ENCODE measurements at places on chromosomes 4 and X.

DNA sequence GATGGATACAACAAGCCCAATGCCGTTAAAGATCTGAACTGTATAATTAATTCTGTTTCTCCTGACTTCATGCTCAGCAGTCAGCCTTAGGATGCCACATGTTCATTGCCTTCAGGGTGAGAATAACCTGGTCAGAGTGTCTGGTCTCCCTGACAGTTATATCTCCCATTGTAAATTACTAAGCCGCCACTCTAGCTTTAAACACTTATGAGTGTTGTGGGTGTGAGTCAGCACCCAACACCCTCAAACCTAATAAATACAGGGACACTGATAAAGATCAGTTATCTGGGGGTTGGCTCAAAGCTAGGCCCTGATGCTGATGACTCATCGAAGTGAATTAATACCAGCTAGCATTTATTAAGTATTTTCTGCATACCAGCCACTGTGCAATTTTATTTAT lies 64.9 kb upstream of the DYNLT3 start:
- DNase-seq: no peak

DNA sequence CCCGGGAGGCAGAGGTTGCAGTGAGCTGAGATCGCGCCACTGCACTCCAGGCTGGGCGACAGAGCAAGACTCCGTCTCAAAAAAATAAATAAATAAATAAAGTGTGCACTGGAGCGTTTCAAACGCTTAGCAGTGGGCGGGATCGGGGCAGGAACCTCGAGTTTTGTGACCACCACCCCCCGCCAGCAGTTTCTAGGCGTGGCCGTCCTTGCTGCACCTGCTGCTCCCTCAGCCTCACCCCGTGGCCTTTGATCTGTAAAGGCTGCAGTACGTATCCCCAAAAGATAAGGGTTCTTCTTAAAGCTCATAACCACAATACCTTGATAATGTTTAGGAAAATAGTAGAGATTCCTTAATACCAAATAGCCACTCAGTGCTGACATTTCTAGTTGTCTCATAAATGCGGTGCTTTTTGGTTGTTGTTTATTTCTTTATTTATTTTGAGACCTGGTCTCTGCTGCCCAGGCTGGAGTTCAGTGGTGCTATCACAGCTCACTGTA lies 33.2 kb downstream of the PCGF3 start:
- no peak for DNase-seq

DNA sequence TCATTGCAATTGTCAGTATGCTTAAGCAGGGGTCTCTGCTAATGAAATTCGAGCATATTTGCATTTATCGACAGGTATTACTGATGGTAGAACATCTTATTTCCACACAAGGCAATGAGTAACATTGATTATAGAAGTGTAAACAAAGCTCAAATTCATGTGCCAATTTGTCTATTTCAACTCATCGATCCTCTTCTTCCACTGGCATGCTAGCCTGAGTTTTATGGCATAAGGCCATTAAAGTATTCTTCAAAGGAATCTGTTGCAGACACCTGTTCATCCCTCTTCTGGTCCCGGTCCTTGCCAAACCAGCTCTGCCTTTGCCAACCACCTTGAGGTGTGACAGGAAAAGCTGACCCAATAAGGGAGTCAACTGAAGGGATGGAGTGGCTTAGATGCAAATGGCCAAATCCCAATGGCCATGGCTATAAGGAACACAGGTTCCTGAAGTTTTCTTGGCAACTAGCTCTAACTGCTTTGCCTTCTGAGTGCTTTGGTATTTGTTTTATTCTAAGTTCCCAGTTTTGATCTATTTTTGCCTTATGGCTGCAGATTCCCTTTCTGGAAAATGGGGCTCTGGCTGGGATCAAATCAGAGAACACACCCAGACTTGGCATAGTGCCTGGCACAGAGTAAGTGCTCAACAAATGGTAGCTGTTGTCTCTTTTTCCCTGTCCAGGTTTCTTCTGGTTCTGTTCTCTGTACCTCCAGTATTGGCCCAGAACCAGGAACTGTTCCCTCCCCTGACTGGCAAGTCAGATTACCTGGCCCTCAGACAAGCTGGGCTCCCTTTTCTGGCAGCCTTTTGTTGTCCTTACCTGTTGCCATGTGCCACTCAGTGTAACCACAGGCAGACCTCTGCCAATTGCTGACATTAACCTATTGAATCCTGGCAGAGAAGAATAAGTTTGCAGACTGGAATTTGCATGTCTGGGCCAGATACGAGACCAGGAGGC lies 63.1 kb downstream of the RTL9 start:
- no peak for DNase-seq

DNA sequence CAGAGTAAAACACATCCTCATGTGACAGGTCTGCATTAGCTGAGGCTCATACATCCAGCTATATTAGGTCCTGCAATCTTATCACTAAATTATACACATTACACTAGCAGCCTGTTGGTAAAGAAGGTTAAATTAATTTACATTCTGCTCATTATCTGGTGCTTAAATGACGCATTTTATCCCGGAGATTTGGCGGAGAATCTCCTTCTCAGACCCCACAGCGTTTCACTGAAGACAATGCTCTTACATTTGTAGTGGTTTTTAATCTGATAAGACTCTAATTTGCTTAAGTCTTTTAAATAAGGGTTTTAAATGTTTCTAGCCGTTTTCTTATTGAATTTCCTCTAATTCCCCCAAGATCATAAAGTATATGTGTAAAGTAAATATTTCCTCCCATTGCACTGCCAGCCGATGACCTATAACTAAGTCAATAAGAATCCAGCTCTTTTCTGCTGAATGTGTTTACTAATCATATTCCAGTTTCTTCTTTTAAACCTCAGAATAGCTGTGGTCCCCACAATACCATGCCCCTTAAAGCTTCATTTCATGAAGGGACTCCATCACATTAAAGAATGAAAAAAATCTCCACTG lies 2.1 kb upstream of the PITX2 start:
- DNase-seq: no peak

DNA sequence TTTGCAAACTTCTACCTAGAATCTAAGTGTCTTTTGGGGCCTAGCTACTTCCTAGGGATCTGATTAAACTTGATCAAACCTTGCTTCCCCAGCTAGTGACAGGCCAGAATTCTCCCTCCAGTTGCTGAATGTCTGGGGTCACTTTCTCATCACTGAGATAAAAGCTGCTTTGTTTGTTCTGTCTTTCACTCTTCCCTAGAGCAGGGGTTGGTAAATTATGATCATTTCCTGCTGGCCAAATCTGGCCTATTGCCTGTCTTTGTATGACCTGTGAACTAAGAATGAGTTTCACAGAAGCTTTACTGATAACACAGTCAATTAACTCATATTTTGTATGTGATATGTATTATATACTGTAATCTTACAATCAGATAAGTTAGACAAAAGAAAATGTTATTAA lies 157.8 kb upstream of the AADAT start:
- no peak for DNase-seq

DNA sequence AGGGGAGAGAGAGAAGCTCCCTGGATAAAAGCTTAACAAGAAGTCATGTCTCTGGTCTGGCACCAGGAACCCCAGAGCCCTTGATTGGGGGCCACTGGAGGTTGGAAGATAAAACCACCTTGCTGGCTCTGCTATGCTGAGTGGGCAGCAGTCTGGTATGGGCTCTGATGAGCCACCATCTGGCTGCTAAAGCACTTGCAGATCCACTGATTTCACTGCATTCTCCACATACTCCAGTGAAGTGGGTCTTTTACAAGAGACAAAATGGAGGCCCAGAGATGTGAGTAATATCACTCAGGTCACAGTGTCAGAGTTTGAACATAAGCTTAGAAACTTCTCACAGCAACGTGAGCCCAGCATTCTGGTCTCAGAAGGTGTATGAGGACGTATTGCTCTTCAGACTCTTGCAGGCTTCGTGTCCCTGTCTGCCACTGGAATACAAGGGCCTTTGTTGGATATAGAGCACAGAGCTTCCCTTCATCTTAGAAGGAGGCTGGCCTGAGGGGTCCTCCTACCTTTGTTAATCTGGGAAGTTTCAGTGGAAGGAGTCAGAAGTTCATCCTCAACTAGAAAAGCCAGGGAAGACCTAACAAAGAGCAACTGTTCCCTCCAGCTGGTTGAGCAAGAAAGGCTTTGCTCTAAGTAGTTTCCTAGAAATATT lies 11.8 kb downstream of the CLDN2 start:
- no peak for DNase-seq

- peak; percentile 20 for DNase-seq
Observed at GRCh38 chr4:40149960-40150385, 46.9 kb upstream of the RHOH start.

DNA sequence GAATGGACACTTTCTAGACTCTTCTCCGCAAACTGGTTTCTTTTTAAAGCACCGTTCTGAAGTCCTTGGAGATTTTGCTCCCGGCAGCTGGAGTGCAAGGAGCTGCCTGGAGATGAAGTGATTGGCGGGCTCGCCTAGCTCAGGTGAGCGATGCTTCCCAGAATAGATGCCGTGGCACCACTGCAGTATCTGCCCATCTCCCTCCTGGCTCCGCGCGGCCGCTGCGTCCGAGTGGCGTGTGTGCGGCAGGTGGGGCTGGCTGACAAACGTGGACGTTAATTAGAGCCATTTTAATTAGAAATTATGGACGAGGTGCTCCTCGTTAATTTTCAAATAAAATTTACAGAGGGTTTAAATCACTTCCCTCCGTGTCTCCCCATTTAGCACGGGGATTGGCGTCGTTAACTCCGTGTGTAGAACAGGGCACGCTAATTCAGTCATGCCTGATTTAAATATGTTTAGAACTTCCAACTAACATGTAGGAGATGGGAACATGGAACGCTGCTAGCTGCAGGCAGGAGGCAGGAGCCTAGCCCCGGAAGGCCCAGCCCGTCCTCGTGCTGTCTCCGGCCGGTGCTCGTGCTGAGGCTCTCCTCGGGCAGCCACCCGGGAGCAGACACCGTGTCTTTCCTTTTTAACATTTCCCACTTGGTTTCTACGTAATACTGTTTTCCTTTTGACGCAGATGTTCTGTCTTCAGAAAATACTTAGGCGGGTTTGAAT lies 11.6 kb downstream of the UVSSA start:
- DNase-seq: no peak

GRCh38 chr4:158521484-158522088 lies at the start of gene RXFP1:
TSS of gene RXFP1 (plus strand) at chr4:158521882. CDS start at chr4:158521977, 95 bp downstream.
- DNase-seq: no peak

DNA sequence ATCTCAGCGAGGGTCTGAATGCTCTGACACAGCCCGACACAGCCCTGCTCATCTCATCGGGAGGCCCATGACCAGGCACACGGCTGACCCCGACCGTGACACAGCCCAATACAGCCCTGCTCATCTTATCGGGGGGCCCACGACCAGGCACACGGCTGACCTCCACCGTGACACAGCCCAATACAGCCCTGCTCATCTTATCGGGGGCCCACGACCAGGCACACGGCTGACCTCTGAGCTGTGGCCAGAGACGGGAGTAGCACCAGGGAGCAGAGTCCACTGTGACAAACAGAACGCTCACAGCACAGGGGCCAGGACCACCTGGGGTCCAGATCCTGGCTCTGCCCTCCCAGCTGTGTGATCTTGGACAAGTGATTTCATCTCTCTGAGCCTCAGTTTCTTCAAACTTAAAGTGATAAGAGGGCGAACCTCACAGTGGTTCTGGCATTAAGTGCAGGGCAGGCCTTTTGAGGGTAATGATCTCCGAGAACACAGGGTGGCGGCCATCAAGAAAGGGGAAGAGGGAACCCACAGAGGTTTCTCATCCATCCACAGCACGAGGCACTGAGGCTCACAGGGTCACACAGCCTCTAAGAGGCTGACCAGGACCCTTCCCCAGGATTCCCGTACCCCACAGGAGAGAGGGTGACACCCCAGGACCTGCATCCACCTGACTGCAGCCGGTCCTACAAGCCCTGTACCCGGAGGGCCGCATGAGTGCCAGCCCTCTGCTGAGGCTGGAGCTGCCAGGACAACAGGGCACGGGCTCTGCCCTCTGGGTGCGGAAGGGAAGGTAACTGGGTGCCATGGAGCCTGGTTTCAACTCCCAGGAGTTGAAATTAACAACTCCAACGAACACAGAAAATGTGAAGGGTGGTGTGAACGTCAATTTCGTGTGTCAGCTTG lies 60.1 kb downstream of the WFS1 start:
- DNase-seq: no peak

DNA sequence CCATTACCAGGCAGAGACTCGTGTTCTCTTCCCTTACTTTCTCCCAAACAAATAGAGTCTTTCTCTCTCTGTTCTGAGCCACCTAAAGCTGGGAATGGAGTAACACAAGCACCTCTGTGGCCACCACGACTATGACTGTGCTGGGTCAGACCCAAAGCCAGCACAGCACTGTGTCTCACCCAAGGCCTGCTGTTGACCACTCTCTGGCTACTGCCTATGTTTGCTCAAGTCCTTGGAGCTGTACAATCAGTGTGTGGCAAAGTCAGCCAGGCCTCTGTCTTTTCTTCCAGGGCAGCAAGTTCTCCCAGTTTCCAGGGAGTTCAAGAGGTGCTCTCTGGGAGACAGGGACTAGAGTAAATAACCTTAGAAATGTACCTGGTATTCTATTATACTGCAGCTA lies 239.4 kb downstream of the FAM47A start:
- DNase-seq: no peak

GRCh38 chrX:75968293-75968692 lies 183.2 kb upstream of the MAGEE2 start:
- no peak for DNase-seq

DNA sequence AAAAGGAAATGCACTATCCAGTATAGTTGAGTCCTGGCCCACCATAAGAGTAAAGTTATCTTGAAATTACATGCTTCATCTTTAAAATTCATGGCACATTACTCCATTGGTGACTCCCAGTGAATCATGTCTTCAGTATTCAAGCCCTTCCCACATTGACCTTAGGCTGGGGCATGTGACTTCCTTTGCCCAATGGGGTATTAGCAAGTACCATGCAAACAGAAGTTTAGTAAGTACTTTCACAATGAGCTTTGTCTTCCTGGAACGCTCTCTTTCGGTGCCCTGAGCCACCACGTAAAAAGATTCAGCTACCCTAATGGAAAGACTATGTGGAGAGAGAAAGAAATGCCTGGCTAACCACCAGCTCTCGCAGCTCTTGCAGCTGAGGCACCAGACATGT lies 235.4 kb downstream of the HNRNPD start:
- no peak for DNase-seq

- DNase-seq: no peak
Observed at GRCh38 chr4:112492321-112492720, 23.7 kb downstream of the NEUROG2 start.

GRCh38 chr4:159540501-159540900 lies 437.6 kb downstream of the RAPGEF2 start:
- no peak for DNase-seq

- no peak for DNase-seq
Observed at GRCh38 chrX:123476611-123477219, 256.1 kb downstream of the THOC2 start.

DNA sequence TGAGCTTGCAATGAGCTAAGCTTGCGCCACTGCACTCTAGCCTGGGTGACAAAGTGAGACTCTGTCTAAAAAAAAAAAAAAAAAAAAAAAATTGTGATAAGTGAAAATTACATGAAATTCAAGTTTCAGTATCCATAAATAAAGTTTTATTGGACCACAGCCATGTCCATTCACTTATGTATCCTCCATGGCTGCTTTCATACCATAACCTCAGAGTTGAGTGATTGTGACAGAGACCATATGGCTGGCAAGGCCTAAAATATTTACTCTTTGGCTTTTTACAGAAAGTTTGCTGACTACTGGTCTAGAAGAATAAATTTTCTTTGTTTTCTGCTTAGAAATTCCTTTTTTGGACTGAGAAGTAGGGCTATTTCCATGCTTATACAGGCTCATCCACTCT lies 11.8 kb upstream of the SHISA3 start:
- no peak for DNase-seq
